CD4-positive, alpha-beta T cell (primary cell): ENCODE measurements at places on chromosomes 7 and 10.

DNA sequence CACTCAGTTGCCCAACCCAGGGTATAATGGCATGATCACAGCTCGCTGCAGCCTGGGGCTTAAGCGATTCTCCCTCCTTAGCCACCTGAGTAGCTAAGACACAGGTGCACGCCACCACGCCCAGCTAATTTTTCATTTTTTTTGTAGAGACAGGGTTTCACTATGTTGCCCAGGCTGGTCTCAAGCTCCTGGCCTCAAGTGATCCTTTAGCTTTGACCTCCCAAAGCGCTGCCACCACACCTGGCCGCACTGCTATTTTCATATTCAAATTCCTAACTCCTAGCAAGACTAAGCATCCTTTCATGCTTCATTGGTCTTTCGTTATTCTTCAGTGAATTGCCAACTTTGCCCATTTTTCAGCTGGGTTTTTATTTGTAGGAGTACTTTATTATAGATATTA, 30.4 kb upstream of the DAGLB start:
- DNase-seq, result no peak

DNA sequence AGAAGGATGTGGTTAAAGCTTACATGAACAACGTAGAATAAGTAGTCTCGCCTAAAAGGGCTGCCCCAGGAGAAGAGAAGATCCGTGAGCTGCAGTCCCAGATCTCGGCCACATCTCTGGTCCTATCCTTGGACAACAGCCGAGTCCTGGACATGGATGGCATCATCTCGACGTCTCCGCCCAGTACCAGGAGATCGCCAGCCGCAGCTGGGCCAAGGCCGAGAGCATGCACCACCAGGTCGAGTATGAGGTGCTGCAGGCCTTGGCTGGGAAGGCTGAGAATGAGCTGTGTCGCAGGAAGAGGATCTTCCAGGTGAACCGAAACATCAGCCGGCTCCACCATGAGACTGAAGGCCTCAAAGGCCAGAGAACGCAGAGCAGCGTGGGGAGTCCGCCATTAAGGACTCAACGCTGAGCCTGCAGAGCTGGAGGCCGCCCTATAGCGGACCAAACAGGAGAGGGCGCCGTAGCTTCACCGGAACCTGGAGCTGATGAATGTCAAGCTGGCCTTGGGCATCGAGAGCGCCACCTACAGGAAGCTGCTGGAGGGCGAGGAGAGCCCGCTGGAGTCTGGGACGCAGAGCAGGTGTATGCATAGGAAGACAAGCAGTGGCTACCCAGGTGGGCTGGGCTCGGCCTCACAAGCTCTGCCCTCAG, 22.2 kb downstream of the LIPK start:
- DNase-seq, result peak; percentile 5

DNA sequence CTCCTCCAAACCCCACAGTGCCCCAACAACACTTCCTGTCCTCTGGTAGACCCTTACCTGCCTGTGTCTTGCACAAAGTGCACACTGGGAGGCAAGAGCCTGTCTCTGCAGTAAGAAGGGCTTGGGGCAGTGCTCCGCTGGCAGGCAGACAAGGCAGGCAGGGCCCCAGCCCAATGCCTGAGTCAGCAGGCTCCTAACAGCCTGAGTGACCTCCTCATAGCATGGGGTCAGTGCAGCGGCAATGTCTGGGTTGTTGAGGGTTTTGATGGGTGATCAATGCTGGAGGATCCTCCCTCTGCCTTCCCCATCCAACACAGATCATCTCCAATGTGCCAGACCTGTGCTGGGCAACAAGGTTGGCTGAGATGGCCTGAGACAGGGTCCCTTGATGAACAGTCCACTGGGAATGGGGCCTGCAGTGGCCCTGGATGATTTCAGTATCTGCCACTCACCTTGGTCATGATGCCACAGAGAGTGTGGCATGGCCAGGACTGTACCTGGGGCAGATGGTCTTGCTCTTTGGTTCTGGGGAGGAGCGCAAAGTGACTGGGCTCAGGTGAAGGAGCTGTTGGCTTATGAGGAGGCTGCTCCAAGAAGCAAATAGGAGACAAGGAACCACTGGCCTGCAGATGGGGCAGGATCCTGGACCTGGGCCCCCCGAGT, 55.6 kb upstream of the CAMK2B start:
- no peak for DNase-seq

- DNase-seq, result no peak
Measured at GRCh38 chr7:158390460-158390859, 197.2 kb downstream of the PTPRN2 start.

GRCh38 chr7:69438584-69439412, 159.5 kb upstream of the AUTS2 start:
- no peak for DNase-seq

GRCh38 chr10:15237351-15237750, 68.9 kb upstream of the NMT2 start:
- no peak for DNase-seq

- DNase-seq, result no peak
Measured at GRCh38 chr10:126147866-126148587, 240.2 kb downstream of the ADAM12 start.

DNA sequence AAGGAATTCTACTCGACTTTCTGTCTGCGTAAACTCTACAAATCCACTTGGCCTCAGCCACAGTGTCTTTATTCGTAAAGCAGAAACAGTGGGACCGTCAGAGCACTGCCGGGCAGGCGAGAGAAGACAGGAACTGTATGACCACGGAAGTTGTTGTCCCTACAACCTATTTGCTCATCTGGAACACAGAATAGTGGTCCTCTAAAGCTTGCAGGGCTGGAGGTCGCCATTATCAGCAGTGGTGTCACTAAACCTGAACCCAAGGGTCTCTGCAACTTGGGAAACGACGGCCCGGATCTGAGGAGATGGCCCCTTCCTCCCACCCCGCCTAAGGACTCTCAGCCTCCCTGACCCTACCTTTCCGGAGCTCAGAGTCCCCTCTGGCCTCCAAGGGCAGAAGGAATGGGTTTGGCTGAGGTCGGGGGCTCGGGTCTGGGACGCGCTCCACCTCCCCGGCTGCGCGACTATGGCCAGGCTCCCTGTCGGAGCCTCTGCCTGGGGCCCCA, 442 bp downstream of the STYXL1 start:
- DNase-seq, result no peak

- no peak for DNase-seq
Measured at GRCh38 chr10:11387551-11388222, 223.8 kb downstream of the USP6NL start.

DNA sequence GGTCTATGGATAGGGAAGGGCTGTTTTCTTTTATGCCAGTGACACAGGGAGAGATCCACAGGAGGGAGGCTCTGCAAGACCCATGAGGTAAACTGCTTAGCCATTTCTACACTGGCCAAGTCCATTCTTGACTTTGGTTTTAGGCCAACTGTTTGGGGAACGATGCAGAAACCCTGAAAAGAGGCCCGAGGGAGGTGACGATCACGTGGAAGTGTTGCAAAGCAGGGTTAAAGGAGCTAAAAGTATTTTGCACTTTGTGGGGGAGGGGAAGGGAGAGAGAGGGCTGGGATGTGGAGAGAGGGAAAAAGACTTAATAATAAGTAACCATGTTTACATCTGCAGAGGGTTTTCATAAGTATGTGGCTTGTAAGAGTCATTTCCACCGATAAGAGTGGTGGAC, 239.7 kb downstream of the EMX2 start:
- DNase-seq, result no peak

GRCh38 chr10:17993361-17993760, 41.6 kb downstream of the SLC39A12 start:
- DNase-seq, result no peak
